ENCODE measurements at places on chromosomes 2 and 18.

GRCh38 chr2:70946832-70947442 is 11.2 kb downstream of the ATP6V1B1 start:
- DNase-seq: peak; percentile 70

- no peak for DNase-seq
Measured at GRCh38 chr18:54387631-54388030, 29.9 kb downstream of the C18orf54 start.

DNA sequence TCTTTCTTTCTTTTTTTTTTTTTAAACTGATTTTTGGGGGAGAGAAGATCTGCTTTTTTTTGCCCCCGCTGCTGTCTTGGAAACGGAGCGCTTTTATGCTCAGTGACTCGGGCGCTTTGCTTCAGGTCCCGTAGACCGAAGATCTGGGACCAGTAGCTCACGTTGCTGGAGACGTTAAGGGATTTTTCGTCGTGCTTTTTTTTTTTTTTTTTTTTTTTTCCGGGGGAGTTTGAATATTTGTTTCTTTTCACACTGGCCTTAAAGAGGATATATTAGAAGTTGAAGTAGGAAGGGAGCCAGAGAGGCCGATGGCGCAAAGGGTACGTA is 587 bp downstream of the MEIS1 start:
- no peak for DNase-seq

DNA sequence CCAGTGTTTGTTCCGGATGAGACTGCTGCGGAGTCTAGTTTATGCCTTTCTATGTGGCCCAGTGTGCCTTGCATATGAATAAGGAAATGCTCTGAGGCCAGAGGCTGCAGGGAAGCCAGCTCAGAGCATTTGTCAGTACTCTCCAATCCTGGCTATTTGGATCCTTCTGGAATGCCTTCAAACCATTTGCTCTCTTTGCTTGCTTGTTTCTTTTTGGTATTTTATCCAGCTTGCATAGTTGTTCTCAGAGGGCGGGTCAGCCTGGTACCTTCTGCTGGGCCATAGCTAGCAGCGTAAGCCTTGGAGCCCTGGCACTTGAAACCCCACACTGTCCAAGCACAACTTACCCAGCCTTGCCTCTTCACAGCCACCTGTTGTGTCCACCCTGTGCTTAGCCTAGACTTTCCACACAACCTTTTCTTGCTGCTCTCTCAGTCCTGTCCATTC is 20.5 kb downstream of the CENPO start:
- no peak for DNase-seq

DNA sequence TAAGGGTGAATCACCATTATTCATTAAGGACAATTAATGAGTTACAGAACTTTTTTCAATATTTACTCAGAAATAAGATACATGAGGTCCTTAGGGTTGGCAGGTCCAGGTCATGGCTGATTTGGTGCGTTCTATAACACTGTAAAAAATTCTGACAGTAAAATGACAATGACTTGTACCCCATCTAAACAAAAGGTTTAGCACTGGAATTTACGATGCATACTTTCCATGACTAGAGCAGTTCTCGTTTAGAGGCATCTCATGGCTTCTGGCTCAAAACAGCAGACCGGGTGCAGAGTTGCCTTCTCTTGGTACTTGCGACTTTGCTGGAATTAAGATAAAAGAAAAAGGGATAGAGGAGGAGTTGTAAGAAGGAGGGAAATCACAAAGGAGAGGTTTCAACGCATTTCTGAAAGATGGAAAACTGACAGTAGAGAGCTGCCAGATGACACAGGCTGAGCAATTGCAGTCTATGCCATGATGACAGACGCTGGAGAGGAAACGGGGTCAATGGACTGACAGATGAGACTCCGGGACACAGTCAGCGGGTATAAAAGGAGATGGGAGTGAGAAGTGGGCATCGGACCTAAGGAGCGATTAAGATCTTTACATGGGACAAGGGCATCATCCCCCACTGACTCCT is 4.1 kb upstream of the CYS1 start:
- DNase-seq: no peak

GRCh38 chr2:119254601-119255080 is 31.0 kb downstream of the STEAP3 start:
- no peak for DNase-seq

DNA sequence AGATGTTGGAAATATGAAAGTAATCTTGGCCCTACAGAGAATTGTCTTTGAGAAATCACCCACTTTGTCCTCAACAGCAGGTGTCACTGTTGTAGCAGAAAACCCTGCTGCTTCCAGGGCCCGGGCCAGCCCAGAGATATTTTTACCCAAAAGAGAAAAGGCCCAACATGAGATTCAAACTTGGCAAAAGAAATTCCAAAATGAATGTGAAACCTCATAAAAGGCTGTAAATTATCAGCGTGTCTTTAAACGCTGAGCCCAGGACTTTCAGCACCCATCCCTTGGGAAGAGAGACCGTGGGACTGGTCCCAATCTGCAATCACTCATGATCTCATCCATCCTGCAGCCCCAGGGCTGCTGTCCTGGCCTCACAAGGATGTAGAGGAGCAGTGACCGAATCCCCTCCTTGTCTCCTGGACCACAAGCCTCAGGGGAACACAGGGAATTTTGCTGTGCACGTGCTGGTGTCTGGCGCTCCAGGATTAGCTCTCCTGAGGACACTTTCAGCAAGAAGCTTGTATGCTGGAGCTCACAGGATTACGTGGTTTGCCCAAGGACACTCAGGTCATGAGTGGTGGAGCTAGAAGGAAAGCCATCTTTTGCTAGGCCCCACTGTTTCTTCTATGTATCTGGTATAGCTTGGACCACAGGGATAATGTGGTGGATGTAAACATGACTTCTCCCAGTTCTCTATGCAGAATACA is 202.1 kb downstream of the RNF144A start:
- peak; percentile 36 for DNase-seq

DNA sequence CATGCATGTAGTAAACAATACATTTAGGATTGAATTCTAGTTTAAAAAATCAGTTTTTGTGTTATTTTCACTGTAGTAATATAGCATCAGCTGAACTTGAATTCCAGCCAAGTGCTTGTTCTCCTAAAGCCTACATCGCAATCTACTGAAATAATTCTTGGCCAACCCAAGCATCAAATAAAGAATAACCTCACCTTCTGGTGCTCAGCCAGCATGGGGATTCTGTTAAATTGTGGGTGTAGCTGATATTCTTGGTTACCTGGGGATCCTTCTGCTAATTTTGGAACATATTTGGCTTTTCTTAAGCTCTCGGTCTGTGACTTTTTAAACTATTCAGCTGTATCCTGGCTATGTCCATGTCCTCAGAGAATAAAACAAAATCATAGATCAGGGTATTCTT is 248.8 kb downstream of the NRXN1 start:
- no peak for DNase-seq

DNA sequence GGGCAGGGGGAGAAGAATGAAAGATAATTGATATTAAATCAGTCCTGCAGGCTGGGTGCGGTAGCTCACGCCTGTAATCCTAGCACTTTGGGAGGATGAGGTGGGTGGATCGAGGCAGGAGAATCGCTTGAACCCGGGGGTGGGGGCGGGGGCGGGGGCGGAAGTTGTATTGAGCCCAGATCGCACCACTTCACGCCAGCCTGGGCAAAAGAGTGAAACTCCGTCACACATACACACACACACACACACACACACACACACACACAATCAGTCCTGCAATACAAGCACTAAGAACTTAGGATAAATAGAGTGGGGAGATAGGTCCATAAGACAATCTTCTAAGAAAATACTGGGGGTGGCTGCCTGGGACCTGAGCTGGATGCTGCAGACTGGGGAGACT is 15.1 kb upstream of the PKDCC start:
- DNase-seq: no peak

DNA sequence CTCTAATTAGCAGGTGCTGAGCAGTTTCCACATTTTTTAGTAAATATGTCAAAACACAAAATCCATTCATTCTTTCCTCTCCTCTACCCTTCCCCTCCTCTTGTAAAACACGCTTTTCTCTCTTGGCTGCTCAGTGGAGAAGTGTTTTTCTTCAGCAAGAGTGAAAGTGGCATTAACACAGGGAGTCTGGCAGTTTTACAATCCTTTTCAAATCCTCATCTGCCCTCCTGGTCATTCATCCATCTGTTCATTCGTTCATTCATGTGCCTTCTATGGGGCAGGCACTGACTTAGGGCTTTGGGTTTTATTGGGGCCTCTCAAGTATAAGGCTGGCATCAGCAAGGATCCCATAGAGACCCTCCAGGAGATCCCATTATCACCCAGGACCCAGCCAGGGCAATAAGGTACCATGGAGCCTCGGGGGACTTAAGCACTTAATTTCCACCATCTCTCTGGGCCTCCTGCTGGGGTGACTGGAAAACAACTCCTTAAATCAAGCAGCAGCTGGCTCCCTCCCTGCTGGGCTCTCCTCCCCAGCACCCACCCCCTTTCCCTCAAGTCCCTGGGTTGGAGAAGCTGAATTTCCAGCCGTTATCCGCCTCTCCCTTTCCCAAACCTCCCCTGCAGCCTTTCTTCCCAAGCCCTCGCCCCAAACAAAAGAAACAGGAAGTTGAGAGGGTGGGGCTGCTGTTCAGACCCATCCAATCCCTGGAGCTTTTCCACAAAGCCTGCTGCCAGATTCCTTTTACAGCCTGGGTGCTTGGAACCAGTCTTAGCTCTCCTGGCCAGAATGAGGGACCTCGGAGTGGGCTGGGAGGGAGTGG is 32.6 kb downstream of the MARCHF4 start:
- peak; percentile 94 for DNase-seq

DNA sequence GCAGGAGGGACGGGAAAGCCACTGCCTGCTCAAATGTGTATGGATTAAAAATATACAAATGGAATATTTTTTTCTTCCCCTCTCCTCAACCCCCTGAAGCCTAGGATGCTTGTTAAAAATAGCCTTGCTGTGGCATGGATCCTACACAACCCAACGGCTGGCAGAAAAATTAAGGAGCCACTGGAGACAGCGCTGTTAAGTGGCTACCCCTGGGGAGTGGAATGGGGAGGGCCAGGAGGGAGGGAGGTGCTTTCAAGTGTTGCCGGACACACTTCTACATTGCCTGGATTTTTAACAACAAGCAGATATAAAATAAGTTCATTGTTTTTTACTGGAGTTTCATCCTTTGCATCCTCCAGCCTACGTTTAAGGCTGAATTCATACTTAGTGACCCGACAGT is 66.6 kb downstream of the ZBTB7C start:
- DNase-seq: no peak

- DNase-seq: no peak
Measured at GRCh38 chr2:220296174-220296573, 668.7 kb downstream of the SLC4A3 start.

- DNase-seq: no peak
Measured at GRCh38 chr2:158729451-158729850, 65.7 kb upstream of the DAPL1 start.
